ENCODE measurements at places on chromosomes 6 and 20.

DNA sequence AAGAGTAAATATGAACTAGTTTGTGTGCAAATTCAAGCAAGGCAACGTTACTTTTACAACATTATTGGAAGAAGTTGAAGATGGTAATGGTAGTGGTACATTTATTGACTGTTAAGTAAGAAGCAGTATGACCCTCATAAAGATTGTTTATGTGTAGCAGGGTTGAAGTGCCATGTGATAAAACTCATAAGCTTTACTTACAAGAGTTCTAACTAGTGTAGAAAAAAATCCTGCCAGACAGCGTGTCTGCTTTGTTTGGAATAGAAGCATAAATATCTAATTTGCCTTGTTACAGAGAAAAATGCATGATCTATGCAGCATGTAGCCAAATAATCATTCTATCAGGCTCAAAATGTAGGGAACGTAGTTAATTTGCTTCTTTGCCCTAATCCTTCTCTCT, 450.8 kb upstream of the SOX4 start:
- DNase-seq = no peak
- no peaks in the 10 kb centered on the region for H3K36me3 ChIP-seq
- peaks cover 9% of the 10 kb centered on the region for H3K4me1 ChIP-seq
- H3K27me3 ChIP-seq = no peaks in the 10 kb centered on the region
- H3K4me3 ChIP-seq = no peak overlapping the region

DNA sequence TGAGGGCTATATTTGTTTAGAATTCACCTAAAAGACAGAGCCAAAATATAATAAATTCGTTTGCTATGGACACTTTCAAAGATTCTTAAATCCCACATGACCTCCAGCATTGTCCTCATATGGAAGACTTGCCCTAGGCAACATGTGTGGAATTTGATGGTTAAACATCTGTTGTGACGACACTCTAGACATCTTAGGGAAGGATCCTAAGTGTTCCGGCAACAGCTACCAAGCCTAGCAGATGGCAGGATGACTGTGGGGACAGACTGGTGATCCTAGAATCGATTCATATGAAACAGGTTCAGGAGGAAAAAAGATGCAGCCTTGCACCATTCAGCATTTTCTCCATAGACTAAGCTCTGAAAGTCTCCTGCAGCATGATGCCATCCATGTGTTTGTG, 77.6 kb upstream of the BACH2 start:
- no peaks in the 10 kb centered on the region for H3K36me3 ChIP-seq
- no peaks in the 10 kb centered on the region for H3K27me3 ChIP-seq
- no peak overlapping the region for H3K4me3 ChIP-seq

DNA sequence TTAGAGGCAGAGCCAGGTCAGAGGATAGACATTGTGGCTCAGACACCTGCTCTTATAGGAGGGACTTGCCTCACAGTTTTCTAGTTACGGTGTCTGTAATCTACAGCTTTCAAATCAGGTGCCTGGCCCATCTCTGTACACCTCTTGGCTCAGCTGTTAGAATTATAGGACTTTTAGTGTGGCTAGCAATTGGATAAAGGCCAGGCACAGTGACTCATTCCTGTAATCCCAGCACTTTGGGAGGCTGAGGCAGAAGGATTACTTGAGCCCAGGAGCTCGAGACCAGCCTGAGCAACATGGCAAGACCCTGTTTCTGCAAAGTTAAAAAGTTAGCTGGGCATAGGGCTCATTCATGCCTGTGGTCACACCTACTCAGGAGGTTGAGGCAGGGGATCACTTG, 20.0 kb downstream of the BRPF3 start:
- no peak overlapping the region for H3K27ac ChIP-seq
- no peaks in the 10 kb centered on the region for H3K4me1 ChIP-seq
- DNase-seq = no peak
- H3K4me3 ChIP-seq = no peak overlapping the region
- H3K36me3 ChIP-seq = no peaks in the 10 kb centered on the region
- no peaks in the 10 kb centered on the region for H3K27me3 ChIP-seq

DNA sequence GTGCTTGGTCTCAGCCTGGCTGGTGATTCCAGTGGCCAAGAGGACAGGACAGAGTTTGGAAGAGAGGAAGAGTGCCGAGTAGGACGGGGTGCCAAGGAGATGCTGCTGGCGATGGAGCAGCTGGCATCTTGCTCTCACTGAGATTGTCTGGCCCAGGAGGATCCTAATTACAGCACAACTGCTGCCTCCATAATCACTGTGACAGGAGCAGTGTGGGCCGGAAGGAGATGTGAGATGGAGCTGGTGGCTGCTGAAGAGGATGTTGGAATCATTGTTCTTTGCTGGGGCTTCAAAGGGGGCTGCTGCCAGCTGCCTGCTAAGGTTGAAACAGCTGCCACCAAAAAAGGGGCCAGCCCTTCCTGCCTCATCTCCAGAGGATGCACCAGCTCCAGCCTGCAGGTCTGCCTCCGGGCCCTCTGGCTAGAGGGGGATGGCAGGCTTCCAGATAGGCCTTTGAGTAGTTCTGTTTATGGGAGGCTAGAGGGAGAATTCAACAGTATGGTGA, 214.4 kb downstream of the RNF144B start:
- no peak for DNase-seq
- no peak overlapping the region for H3K27ac ChIP-seq
- no peaks in the 10 kb centered on the region for H3K27me3 ChIP-seq
